Brain pericyte (primary cell): ENCODE measurements at places on chromosomes 6 and 20.
A peak's percentile ranks its signal among the peaks of the same experiment; 100 is the strongest.

GRCh38 chr6:26123675-26123946 lies 36.4 kb downstream of the HFE start:
- peak; percentile 95 for DNase-seq

DNA sequence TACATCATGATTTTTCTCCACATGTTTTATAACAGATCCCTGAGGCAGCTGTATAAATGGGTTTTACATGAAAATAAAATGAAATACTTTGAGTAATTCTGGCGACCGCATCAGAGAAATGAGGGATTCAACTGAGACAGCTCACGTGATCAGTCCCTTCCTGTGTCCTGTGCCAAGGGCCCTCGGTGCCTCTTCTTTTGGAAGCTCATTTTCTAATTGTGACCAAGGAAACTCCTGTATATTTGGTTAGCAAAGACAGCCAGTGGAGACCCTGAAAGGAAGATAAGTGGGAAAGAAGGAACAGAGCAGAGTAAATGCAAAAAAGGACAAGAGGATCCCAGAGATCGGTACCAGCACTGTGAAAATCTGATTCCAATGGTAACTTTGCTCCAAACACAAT lies 129.9 kb downstream of the FYN start:
- no peak for DNase-seq

GRCh38 chr20:46712056-46712636 lies 2.7 kb downstream of the SLC2A10 start:
- DNase-seq, result no peak

- DNase-seq, result peak; percentile 63
Measured at GRCh38 chr6:80638213-80639055, 532.0 kb downstream of the BCKDHB start.
